NCI-H345 (cell line): ENCODE measurements at places on chromosomes 13 and 19.

DNA sequence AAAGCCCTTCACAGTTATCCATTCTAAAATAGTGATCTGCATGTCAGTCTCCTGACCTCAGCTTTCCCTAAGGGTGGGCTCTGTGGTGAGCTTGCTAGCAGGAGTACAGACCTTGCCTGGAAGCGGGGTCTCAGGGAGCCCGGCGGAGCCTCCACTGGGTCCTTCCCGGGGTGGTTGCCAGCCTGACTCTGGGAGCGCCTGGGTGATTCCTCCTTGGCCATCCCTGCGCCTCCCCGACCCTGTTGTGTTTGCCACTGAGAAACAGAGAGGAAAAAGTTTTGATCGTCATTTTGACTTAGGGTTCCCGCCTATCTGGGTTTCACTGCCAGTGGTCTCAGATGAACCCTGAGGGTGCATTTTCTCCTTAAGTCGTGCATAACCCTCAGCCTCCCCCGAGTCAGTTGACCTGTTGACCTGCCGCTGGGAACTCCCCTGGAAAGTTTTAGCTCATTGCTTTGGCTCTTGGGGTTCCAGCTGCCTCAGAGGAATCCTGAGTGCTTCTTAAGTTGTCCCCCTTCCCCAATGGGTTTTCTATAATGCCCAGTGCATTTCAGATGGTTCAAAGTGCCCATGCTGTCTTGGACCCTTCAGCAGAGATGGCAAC lies 117.8 kb downstream of the RAB20 start:
- DNase-seq = no peak

DNA sequence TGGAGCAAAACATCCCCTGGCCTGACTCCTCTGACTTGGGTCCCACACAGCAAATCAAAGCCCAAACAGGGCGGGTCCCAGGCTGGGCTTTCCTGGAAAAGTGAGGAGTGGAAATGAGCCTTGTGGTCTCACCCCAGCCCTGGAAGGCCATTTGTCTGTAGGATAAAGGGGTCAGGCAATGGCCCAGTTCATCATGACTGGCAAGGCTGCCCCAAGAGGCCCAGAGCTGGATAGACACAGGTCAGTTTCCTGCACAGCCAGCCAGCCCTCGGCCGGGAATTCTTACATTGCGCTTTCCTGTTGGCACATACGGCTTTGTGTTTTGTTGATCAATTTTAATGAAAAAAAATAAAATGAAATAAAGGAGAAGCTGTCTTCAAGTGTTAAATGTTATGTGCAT lies 174.3 kb downstream of the TSHZ3 start:
- no peak for DNase-seq

GRCh38 chr19:55802281-55802680 lies 29.5 kb downstream of the NLRP11 start:
- no peak for DNase-seq

GRCh38 chr19:54473071-54473891 lies at the start of gene CDC42EP5:
CDC42EP5 (minus strand) TSS chr19:54473296; CDS start chr19:54465547, 7,749 bp downstream.
- DNase-seq = no peak

DNA sequence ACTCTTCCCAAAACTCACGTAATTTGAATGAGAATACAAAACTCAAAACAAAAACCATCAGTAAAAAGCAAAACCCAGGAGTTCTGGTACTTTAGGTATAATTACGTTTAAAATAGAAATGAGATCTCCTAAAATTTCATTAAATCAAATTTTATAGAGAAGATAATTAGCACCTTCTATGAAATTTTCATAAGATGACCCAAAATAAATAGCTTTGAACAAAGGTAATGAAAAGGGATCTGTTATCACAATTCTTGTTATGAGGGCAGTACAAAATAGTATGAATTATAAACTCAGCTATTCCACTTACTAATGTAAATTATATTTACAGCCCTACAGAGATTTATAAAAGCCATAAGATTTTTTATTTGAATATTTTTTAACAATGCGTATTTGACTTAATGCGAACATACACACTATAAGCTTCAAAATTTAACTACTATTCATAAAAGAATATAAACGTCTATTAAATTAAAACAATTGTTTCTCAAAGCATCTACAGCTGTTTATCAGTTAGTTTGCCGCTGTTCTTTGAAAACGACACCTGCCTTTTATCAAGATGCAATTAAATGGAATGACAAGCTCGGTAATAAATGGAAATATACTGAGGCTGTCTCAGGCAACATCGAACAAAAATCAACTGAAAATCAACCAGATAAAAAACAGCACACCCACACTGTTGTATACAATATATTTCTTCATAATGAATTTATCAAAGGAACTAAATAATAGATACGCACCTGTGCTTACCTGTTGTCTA lies 63.8 kb downstream of the KCNRG start:
- no peak for DNase-seq

GRCh38 chr19:32558607-32559228 lies 22.3 kb upstream of the PDCD5 start:
- no peak for DNase-seq

DNA sequence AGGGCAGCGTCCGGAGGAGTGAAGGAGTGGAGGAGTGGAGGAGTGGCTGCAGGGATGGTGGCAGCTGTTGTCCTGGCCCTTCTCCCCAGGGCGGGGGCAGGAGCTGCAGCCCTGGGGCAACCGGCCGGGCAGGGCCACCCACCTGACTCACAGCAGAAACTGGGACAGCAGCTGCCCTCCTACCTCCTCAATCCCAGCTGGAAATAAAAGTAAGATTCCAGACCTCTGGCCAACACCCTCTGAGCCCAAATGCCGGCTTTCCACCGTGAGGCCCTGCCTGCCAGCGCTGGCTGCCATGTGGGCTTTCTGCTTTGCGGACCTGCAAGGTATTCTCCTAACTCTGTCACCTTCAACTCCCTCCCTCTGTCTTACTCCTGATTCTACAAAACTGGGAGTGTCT lies 3.3 kb upstream of the CLPP start:
- DNase-seq = no peak

GRCh38 chr19:660793-661426 lies 2.1 kb downstream of the RNF126 start:
- no peak for DNase-seq

- no peak for DNase-seq
Measured at GRCh38 chr19:10712045-10712444, 5.8 kb upstream of the DNM2 start.

GRCh38 chr13:70835371-70835770 lies 727.1 kb upstream of the KLHL1 start:
- DNase-seq = no peak

DNA sequence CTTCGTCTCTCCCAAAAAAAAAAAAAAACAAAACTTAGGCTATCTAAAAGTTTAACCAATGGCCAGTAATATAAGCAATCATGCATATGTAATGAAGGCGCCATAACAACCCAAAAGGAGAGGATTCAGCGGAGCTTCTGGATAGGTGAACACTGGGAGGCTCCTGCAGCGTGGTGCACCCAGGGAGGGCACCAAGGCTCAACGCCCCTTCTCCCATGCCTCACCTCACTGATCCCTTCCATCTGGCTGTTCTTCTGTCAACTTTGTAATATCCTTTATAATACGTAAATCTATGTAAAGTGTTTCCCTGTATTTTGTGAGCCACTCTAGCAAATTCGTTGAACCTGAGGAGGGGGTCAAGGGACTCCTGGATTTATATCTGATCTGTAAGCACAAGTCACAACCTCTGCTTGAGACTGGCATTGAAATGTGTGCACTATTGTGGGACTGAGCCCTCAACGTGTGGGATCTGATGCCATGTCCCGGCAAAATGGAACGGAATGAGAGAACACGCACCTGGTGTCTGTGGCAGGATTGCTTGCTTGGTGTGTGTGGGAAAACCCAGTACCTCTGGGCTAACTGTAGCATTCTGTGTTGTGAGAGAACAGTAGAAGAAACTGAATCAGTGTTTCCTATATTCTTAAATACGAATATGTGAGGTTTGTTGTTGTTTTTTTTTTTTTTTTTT lies 521 bp upstream of the ZNF665 start:
- no peak for DNase-seq

DNA sequence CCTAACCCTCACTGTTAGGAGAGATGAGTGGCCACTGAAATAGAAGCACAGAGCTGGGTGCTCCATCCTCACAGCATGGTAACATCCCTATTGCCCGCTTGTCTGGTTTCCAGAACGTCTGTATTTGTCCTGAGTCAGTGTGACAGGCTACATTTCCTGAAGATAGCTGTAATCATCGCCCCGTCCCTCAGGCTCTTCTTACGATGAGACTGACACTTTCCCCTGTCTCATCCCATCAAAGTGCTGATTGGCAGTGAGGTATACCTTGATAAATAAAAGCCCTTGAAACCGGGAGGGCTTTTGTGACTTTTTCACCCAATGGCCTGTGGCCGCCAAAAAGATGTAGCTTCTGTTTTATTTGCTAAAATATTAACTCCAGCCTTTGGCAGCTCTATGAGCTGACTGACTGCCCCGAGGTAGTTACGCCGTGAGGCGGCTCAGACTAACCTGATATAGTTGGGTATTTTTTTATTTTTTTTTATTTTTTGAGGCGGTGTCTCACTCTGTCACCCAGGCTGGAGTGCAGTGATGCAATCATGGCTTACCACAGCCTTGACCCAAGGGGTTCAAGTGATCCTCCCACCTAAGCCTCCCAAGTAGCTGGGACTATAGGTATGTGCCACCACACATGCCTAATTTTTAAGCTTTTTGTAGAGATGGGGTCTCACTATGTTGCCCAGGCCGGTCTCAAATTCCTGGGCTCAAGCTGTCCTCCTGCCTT lies 5.7 kb upstream of the LRRC4B start:
- no peak for DNase-seq

GRCh38 chr13:112727581-112727980 lies 37.7 kb downstream of the ATP11A start:
- no peak for DNase-seq

DNA sequence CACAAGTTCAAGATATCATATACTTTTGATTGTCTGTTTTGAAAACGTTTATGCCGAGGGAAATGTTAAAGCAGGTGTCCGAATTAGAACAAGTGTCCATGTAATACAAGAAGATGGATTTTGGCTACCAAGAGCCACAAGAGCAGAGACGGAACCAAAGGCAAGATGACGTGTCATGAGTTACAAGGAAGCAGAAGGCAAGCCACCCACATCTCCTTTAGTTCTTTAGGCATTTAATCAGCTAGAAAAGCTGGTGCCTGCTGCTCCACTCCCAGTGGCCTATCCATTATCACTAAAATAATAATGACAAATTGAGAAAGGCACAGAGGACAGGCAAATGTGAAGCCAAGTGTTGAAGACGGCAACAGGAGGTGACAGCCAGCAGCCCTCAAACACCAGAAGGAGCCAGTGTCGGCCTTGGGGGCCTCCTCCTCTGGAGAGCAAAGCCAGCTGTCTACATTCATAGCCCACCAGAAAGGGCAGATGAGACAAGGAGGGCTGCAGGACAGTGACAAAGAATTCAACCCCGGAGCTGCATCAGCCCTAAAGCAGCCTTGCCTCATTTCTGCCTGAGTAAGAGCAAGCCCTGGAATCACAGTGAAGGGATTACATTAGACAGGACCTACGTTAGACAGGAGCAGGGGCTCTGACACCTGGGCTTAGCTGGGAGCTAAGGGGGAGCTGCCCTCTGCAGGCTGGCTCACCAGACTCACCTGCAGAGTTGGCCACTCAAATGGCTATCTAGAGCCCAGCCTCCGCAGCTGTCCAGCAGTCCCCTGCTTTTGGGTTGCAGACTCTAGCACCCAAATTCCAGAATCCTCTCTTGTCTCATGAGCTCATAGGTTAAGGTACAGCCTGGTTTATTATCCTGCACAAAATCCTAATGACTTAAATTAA lies 569.9 kb downstream of the UQCRFS1 start:
- DNase-seq = no peak

DNA sequence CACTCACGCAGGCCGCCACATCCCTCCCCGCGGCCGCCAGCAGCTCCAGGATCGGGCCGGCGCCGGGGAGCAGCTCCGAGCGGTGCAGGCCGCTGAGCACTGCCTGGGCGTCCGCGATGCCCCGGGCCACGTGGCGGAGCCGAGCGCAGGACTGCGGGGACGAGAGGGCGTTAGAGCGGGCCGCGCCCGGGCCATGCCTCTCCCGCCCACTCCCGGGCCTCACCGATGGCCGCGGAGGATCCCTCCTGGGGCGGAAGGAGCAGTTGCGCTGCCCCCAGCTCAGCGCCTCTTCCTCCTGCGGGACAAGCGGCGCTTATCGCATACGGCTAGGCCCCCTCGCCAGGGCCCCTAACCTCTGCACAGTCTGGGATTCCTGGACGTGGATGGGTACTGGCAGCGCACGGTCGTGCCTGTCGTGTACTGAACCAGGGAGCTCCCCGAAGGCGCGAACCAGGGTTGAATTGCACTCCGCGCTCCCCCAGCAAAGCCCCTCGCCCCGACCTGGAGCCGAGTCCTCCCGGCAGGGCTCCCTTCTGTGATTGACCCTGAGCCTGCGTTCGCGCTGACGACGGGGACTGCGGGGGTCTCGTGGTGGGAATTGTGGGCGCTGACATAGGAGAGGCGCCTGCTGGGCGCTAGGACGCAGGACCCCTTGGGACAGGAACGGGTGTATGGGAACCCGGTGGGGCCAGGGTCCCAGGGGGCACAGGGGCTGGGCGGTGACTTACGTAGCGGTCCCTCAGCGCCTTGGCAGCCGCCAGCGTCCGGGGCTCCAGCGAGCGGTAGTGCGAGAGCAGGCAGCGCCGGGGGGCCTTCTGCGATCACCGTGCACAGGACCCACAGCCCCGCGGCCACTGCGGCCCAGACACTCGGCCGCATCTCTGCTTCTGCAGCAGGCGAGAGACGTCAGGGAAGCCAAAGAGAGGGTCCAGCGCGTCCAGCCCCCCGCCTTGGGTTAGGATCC lies 673 bp downstream of the IFNL4 start:
- peak; percentile 25 for DNase-seq

DNA sequence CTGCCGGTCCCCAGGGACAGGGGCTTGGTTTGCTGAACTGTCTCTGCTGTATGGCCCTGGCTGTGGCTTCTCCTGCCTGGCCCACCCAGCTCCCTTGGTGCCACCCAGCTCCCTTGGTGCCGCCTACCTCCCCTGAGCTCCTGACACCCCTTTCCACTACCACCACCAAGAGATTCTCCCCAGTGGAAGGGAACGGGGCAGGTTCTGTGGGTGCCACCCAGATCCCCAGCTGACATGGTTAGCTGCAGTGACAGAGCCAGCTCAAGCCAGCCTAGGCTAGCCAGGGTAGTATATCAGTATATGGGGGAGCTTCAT lies 28.5 kb upstream of the POP4 start:
- DNase-seq = no peak

DNA sequence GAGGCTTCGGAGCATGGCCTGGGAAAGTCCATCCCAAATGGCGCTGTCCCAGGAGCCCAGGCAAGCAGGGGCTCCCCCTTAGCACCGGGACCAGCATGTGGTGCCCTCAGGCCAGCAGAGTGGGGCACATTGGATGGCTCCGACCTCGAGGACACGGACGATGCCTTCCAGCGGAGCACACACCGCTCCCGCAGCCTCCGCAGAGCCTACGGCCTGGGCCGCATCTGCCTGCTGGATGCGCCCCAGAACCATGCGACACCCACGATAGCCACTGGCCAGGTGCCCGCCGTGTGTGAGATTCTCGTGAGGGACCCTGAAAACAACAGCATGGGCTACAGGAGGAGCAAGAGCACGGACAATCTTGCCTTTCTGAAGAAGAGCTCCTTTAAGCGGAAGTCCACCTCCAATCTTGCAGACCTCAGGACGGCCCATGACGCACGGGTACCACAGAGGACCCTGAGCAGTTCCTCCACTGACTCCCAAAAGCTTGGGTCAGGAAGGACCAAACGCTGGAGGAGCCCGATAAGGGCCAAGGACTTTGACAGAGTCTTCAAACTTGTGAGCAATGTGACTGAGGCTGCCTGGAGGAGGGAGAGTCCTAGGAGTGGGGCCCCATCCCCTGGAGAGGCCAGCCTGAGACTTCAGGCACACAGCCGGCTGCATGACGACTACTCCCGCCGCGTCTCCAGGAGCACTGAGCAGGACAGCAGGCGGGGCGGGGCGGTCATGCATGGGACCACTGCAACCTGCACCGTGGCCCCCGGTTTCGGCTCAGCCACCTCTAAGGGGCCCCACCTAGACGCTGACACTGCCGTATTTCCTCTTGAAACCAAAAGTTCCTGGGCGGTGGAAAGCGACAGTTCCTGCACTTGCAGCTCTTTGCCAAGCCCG lies 63.1 kb downstream of the SPATA13 start:
- DNase-seq = no peak
